ENCODE measurements at places on chromosomes 6 and 20.

GRCh38 chr6:106882138-106882537, 92.4 kb downstream of the CD24 start:
- DNase-seq = no peak

GRCh38 chr20:35663516-35664465, 909 bp downstream of the CPNE1 start:
- DNase-seq = no peak

GRCh38 chr20:50679753-50680104, 11.6 kb downstream of the RIPOR3 start:
- no peak for DNase-seq

- DNase-seq = no peak
Measured at GRCh38 chr6:16374461-16375200, 136.2 kb downstream of the GMPR start.

DNA sequence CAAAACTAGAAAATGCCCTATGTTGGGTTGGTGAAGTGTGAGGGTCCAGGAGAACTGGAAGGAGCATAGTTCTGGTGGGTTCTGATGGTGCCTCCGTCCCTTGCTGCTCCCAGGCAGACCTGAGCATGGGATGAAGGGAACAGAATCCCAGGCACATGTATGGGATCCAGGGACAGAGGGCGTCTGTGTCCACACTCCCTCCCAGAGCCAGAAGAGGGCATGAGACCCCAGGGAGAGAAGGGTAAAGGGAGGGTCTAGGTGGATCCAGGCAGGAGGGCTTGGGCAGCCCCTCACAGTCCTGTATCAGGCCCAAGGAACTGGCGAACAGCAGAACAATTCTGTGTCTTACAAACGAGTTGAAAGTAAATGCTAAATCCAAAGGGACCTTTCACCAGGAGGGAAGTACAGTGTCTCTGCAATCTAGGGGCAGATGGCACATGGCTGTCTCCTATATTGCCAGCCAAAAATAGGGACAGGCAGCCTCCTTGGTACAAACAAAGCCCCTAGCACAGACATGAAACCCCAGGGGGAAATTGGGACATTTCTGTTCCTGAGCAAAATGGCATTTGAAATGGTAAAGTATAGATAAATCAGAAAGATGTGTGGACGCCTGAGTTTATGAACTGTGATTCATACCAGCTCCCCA, 2.5 kb upstream of the BPIFA1 start:
- no peak for DNase-seq

DNA sequence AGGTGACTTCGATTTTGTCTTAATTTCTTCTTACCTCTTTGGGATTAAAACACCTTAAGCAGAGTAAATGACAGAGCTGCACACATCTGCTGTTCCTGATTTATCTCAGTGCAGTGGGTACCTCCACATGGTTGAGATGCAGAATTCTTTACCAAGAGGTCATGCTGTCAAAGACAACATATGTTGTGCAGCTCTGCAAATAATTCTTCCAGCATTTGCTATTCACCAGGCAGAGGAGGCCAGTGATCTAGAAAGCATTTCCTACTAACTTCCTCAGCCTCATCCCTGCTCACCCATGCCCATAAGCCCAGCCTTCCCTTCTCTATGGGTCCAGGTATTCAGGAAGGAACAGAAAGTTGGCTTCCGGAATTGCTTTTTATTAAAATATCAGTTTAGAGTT, 109.3 kb downstream of the THBS2 start:
- no peak for DNase-seq

DNA sequence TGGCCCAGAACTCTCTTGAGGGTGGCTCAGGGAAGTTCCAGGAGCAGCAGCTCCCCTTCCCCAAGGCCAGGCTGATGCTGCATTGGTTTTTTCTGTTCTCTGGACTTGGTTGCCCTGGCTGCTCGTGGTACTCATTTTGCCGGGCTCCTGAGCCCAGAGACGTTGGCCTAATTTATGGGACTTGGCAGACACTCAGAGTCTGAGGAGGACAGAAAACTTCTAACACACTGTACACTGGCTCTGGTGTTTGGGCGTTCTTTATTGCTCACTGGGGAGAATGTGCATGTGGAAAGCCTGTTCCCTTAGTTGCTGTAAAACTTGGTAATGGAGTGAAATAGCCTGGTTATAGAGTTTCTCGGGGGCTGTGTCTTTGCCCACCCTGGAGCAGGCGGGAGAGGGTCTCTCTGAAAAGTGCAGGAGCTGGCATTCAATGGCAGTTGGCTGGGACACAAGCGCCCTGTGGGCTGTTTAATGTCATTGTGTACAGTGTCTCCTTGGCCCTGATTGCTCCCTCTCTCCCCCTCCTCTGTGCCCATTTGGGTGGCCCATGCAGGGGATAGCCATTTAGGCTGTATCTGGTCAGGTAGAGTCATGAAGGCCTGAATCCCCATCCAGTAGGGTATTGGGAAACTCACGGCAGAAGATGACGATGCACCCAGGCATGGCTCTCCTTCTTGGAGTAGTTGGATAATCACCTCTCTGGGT, 109.3 kb downstream of the CDC5L start:
- DNase-seq = no peak

DNA sequence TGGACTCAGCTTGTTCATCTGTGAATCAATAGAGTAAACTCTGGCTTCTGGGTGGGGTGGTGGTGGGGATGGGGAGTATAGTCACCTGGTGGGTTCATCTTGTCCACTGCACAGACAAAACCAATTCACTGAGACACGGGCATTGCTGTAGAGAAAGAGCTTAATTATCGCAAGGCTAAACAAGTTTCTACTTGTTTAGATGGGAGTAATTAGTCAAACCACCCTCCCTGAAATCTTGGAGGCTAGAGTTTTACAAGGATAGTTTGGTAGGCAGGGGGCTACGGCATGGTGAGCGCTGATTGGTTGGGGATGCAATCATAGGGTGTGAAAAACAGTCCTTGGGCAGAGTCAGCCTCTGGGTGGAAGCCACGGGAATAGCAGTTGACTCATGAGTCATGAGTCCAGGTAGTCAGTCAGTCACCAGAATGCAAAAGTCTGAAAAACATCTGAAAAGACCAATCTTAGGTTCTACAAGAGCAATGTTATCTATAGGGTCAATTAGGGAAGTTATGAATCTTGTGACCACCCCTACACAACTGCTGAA, 77.8 kb downstream of the STMND1 start:
- DNase-seq = peak; percentile 20

DNA sequence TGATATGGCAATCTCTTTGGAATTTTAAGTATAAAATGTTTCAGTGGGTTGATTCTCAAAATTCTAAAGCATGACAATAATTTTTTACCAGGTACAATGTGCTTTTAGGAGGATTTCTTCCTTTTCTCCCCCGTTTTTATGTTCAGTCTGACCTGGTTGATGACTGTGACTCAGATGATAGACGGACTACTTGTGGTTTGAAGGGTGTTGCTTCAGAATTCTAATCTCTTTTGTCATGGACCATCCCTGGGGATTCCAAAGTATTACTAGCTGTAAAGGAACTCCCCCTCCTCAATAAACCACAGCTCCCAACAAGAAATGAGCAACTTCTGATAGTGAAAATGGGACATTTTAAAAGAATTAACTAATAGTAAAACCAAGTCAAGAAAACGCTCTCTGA, 34.9 kb upstream of the TNFAIP3 start:
- peak; percentile 60 for DNase-seq

- no peak for DNase-seq
Measured at GRCh38 chr20:51525241-51526105, 17.0 kb downstream of the NFATC2 start.

DNA sequence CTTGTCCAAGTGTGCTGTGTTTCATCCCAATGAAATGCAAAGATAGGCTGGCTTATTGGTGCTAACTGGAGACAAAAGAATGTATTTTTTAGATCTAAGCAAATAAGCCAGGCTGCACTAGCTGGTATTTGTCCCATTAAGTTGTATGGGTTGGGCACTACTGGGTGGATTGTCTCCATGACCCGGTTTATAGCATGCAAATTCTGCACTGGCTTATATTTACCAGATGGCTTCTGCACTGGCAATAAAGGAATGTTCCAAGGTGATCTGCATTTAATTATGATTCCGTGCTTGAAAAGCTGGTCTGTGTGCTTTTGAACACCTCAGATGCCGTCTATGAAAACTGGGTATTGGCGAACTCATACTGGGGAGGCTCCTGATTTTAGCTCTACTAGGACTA, 61.4 kb upstream of the MOCS1 start:
- DNase-seq = no peak

DNA sequence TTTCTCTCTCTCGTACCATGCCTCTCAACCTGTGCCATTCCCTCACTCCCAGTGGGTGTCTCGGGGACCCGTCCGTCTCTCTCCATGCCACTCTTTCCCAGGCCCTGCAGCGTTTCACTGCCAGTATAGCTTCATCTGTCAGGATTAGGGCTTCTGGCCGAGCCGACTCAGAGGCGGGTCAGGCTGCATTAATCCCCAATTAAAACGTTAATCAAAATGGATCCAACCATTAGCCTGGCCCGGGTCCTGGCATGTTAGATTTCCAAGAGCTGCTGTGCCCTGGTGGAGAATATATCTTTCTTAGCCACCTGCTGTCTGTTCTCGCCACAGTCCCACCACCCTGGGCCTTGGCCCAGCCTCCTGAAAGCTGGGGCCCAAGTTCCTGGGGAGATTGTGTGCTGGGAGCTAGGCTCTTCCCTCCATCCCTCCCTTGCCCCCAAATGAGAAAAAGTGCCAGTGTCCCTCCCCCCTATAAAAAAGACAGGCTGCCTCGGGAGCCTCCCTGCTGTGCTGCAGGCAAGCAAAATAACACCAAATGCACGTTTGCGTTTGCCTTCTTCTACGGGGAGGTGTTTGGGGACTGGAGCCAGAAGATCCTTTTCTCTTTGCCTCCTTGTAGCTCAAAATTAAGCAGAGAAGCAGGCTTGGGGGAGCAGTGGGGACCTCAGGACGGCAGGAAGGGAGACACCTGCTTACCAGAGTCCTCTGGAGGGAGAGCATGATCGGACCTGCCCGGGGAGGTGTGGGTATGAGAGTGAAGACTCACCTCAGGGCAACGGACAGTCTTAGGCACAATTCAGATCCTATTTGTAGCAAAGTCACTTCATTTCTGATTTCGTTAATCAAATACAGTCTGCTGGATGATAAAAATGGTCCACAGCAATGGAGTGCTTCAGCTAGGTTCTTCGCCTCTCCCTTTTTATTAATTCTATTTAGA, 3.0 kb downstream of the KCNG1 start:
- no peak for DNase-seq

DNA sequence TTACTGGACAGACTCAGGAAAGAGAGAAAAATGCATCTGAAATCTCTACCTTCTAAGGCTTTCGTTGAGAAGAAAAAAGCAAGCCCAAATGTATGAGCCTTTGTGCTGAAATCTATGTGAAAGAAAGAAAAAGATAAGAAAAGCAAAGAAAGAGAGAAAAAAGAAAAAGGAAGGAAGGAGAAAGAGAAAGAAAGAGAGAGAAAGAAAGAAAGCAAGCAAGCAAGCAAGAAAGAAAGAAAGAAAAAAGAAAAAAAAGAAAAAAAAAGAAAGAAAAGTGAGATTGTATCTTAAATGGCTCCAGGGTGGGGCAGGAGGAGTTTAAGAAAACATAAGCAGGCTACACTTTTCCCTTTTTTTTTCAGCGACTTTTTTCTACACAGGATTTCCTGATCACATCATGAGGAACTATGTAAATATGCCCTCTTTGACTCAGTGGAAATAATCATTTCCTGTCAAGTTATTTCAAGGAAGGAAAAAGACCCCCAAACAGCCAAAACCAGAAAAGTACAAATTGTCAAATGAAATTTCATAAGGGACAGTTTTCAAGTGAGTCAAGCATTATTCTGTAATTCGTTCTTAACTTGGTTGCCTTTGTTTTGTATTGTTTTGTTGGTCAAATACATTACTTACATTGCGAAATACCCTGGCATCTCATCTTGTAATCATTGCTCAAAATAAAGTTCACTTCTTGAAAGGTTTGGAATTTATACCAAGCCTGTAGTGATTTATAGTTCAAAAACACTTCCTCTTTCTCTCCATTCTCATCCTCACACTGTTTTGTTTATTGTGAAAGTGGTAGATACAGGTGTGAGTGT, 79.5 kb upstream of the RNF217 start:
- DNase-seq = no peak

DNA sequence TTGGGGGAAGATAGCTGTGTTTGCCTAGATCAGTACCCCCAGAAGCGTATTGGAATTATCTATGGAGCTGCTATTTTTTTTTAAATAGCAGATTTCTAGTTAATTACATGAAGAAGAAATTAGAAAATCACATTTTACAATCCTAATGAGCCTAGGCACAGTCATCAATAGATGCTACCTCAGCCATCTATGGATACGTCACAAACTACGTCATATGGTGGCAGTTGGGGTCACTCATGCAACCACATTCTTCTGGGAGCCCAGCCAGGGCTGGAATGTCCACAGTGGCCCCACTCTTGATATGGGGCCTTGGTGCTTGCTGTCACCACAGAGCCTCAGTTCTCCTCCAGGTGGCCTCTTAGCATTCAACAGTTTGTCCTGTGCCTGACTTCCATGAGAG, 63.0 kb downstream of the SNRNP48 start:
- DNase-seq = no peak

- no peak for DNase-seq
Measured at GRCh38 chr6:88266126-88266525, 100.0 kb upstream of the CNR1 start.

DNA sequence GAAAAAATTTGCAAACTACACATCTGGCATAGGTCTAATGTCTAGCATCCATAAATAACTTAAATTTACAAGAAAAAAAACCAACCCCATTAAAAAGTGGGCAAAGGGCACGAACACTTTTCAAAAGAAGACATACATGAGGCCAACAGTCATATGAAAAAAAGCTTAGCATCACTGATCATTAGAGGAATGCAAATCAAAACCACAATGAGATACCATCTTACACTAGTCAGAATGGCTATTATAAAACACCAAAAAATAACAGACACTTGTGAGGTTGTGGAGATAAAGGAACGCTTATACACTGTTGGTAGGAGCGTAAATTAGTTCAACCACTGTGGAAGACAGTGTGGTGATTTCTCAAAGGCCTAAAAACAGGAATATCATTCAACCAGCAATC, 33.7 kb upstream of the EPB41L2 start:
- DNase-seq = no peak

- DNase-seq = no peak
Measured at GRCh38 chr6:36492092-36492491, 49.3 kb downstream of the KCTD20 start.

DNA sequence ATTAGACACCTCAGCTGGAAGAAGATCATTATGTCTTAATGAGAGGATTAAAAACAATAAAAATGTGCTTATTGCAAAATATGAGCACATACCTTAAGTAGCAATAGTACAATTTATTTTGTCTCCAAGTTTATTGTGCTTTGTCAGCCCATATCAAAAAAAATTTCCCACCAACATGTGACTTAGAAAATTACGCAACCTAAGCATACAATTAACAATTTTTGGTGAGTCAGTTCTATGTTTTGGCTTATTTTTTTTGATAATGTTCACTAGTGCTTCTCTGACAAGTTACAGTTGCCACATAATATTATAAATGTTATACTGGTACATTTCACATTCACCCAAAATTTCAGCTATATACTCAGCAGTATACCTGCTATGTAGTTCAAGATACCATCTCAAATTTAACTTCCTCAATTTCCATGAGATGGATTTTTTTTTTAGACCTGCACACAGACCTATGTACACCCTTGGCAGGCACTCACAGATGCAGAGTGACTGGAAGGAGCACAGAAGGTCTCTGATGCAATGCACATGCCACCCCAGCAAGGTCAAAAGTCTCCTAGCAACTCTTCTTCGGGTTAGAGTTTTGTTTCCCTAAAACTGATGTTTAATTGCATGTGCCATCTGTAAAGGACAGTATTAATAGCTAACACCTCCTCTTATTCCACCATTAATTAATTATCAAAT, 112.4 kb downstream of the PRKN start:
- no peak for DNase-seq

- no peak for DNase-seq
Measured at GRCh38 chr6:35429463-35429862, 22.7 kb upstream of the FANCE start.

Data from epithelial cell of prostate (primary cell).